ENCODE measurements at places on chromosomes 7 and 10.
A peak's percentile ranks its signal among the peaks of the same experiment; 100 is the strongest.

DNA sequence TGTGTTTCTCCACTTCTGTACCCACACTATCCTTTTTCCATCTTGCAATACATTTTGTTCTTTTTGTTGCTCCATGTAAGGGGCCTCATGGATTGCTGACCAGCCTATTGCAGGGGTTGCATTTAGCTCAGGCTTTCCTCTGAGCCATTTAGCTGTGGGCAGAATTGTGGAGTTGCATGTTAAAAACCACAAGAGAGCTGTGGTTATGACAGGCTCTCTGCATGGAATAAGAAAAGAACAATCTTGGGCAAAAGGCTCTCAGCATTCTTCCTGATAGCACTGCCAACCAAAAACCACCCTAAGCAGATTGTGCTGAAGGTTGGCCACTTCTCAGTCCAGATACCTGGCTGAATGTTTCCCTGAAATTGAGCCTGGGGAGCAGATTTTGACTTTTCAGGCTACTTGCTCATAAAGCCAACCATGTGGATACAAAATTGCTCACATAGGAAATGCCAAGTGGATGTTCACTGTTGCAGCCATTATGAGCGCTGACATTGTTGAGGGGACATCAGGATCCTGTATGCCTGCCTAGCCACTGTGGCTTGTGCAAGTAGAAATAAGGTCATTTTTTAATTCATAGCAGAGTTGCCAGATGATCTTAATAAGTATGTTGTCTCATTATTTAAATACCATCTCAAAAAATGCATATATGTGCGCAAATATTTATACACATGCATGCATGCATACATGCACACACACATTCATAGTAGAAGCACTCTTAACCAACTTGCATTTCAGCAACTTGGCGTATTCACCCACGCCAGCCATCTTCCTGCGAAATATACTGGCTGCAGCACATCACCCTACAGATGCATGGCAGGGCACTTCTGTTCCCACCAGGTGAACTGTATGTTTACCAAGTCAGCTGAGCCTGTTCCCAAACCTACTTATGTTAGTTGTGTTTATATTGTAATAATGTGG lies 695.4 kb downstream of the LRMDA start:
- no peak for DNase-seq

- no peak for DNase-seq
Measured at GRCh38 chr10:14658331-14659127, 116.2 kb downstream of the FAM107B start.

DNA sequence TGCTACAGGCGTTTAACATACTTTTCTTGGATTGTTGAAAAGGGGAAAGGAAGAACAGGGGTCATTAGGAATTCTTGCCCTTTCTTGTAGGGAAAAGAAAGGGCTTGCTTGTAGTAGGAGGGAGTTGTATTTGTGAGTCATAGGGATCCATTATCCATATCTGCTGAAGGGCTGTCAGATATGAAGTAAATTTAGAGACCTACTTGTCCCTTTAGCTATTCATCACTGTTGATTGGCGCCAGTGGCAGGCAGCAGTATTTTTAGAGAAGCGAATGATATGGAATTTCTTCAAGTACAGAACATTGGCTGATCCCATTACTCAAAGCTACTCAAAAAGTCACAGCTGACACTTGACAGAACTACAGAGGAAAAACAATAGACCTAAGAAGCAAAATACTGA lies 97.7 kb downstream of the CELF2 start:
- no peak for DNase-seq

GRCh38 chr10:55500931-55501559 lies 700.0 kb upstream of the PCDH15 start:
- DNase-seq = no peak

DNA sequence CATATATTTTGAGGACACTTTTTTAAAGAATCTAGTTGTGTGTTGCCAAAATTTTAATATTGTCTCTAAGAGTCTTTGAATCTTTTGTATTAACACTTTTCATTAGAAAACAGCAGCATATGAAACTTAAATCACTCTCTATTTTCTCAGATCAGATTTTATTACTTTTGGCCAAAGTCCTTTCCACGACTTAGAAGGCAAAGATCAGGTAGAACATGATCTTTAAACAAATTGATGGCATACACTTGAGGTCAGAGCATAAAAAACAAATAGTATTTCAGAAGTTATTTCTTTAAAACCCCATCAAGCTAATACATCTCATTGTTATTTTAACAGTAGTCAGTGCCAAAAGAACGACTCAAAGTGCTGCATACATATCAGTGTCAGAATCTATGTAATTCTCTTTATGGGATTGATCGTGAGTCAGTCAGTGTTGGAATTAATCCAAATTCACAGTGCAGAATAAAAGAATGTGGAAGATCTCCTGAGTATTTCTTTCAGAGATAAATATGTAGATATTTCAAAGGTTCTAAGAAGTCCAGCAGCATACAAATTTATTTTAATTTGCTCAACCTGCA lies 9.6 kb upstream of the AGMO start:
- DNase-seq = no peak

GRCh38 chr10:43945094-43945730 lies 296.5 kb upstream of the ZNF32 start:
- DNase-seq = no peak

GRCh38 chr10:43047288-43047970 lies 29.4 kb upstream of the RET start:
- no peak for DNase-seq

GRCh38 chr7:31788883-31789680 lies 102.1 kb downstream of the PPP1R17 start:
- no peak for DNase-seq

DNA sequence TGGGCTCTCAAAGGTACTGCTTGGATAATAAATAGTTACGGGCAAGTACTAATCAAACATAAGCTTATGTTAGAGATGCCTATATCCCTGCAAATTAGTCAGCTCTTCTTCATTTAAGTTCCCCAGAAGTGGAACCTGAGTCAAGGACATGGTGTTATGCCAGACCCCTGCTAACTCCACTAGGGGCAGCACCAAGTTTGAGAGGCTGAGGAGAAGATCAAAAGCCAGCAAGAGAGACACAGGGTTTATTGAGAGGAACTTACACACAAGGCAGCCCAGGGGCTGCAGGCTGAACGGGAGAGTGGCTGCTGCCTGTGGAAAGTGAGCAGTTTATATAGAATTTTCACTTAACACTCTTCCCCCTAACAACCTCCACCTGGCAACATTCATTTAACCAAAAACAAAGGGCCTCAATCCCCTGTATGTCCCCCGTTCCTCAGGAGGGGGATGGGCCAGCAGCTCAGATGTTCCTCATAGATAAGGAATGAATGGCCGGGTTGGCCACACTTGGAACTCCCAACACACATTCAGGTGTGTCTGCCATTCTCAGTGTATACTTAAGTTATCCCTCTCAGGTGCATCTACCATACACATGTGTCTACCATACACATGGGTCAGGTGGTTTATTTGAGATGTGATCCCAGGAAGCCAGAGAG lies 62.6 kb upstream of the GHITM start:
- no peak for DNase-seq

DNA sequence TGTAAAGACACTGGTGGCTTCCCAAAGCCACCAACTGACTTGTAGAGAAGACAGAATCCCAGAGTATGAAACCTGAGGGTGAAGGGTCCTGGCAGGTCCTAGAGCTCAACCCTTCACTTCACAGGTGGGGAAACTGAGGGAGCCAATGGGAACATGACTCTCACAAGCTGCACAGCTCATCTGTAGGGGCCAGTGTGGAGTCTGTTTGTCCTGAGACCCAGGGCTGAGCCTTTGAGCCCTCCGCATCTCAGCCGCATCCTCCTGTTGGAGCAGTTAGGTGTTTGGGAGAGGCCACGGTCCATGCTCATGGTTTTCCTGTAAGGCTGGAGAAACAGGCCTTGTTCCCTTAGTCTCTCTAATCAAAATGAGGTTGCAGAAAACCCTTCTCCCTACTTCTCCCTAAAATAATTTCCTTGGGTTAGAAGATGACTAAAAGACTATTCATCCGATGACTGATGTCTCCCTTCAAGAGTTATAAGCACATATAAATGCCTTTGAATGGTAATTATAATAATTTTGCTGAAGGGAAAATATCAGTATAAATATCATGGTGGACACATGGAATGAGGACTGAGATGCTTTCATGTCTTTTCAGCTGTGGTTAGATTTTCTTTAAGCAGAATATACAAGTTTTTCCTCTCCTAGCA lies 10.3 kb downstream of the HTRA1 start:
- DNase-seq = no peak

DNA sequence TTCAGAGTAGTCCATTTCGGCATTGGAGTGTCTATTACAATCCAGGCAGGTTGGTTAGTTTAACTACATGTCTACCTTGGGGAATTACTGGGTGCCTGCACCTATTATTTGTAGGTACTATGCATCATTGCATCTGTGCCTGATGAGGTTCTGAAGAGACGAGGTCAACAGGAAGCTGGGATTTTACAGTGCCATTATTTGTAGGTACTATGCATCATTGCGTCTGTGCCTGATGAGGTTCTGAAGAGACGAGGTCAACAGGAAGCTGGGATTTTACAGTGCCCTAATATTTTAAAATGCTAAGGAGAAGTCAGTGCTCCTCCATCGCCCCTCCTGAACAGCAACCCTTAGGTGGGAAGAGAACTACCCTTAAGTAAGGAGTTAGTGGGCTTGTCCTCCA lies 41.7 kb downstream of the NPY start:
- DNase-seq = no peak

GRCh38 chr7:134995239-134996096 lies 9.2 kb downstream of the AGBL3 start:
- no peak for DNase-seq

DNA sequence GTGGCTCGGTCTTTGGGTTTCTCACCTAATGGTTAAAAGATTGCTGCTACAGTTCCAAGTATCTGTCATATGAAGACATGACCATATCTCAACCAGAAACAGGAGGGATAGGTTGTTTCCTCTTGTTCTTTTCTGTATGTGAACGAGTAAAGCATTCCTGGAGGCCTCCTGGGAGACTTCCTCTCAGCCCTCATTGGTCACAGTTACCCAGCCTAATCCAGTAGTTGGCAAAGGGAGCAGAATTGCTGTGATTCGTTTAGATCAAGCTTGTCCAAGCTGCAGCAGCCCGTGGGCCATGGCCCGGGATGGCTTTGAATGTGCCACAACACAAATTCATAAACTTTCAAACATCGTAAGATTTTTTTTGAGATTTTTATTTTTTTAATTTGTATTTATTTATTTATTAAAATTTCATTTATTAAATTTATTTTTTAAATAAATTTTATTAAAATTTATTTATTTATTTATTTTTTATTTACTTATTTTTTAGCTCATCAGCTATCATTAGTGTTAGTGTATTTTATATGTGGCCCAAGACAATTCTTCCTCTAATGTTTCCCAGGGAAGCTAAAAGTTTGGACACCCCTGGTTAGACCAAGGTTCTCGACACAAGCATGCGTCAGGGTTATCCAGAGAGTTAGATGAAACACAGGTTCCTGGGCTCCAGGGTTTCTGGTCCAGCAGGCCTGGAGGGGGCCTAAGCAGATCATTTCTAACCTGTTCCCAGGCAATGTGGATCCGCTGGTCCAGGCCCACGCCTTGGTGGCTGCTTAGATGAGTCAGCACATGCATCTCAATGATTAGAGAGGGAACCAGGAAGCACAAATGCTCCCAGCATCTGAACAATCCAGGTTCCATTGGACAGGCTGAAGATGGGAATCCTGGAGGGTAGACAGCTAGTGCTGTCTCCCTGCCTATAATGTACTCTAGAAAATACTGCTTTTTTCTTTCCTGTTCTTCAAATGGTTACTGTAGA lies 25.6 kb downstream of the CDC123 start:
- no peak for DNase-seq

GRCh38 chr10:126959431-126959830 lies 54.2 kb downstream of the DOCK1 start:
- DNase-seq = no peak

- no peak for DNase-seq
Measured at GRCh38 chr10:52212062-52212461, 102.0 kb upstream of the DKK1 start.

- no peak for DNase-seq
Measured at GRCh38 chr7:36677769-36678437, 46.4 kb downstream of the AOAH start.

- no peak for DNase-seq
Measured at GRCh38 chr10:30821994-30822692, 192.6 kb upstream of the LYZL2 start.

- peak; percentile 29 for DNase-seq
Measured at GRCh38 chr10:24952143-24952706, at the start of gene PRTFDC1. TSS of gene PRTFDC1 (minus strand) at chr10:24952606. CDS start at chr10:24952575, 31 bp downstream.

DNA sequence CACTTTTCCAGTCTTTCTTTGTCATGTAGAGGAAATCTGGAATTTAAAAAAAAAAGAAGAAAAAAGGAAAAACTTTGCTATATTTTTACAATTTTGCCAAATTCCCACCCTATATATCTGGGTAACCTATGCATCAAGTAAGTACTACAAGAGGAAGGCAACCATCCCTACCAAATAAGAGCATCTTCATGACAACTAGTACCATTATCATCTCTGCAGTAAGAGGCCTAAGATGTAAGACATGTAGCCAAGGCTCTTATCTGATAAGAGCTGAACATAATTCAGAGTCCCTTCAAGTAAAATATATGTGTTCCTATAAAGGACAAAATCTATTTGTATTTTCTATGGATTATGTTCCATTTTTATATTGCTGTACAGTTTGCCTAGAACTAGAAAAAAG lies 3.5 kb downstream of the THAP5 start:
- DNase-seq = no peak

GRCh38 chr7:158861936-158862704 lies 5.8 kb downstream of the DYNC2I1 start:
- no peak for DNase-seq

- no peak for DNase-seq
Measured at GRCh38 chr10:79979310-79979975, 30.5 kb upstream of the SFTPD start.

DNA sequence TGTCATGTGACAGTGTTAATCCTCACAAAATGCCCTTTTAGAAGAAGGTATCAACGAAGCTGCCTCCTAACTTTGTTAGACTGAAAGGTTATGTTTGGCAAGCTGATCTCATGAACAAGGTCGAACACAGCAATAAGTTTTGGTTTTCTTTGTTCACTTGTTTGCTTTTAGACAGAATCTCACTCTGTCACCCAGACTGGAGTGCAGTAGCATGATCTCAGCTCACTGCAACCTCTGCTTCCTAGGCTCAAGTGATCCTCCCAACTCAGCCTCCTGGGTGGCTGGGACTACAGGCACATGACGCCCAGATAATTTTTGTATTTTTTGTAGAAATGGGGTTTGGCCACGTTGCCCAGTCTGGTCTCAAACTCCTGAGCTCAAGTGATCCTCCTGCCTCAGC lies 1.1 kb downstream of the STRA8 start:
- no peak for DNase-seq

- DNase-seq = no peak
Measured at GRCh38 chr7:43876976-43877745, 7.8 kb upstream of the MRPS24 start.

- DNase-seq = peak; percentile 32
Measured at GRCh38 chr7:1986366-1987083, 246.2 kb downstream of the MAD1L1 start.

- no peak for DNase-seq
Measured at GRCh38 chr7:133364959-133365690, 112.2 kb downstream of the EXOC4 start.

GRCh38 chr7:136179154-136179553 lies 202.0 kb upstream of the MTPN start:
- DNase-seq = no peak

GRCh38 chr10:12193193-12193592 lies 2.5 kb downstream of the NUDT5 start:
- no peak for DNase-seq
